ENCODE measurements at places on chromosomes 1 and 21.

DNA sequence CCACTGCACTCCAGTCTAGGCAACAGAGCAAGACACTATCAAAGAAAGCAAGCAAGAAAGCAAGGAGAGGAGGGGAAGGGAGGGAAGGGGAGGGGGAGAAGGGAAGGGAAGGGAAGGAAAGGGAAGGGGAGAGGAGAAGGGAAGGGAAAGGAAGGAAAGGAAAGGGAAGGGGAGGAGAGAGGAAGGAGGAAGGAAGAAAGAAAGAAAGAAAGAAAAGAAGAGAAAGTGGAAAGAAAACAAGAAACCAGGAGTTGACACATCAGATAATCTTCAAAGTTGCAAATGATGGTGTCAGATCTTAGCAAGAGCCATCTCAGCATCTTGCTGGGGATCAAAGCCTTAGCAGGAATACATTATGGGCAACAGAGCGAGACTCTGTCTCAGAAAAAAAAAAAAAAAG lies 14.9 kb upstream of the CDA start:
- DNase-seq = no peak

DNA sequence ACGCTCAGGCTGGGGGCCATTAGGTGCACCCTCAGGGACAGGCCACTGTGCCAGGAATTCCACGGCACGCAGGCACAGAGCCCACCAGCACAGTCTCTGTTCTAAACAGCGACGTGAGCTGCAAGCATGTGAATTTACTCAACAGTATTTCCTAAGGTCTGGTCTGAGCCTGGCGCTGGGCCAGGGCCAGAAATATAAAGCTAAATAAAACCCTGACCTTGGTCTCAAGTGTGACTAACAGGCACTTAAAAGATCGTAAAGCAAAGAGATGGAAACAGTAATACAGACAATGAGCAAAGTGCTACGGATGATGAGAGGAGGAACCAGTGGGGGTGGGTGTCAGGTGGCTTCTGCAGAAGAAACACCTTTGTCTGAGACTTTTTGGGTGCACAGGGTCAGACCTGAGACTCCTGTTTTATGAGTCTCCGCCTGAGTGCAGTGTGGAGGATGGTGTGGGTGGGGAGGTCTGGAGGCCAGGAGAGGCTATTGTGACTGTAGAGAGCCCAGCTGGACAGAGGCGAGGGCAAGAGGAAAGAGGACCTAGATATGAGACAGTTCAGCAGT lies 53.4 kb upstream of the EDN2 start:
- DNase-seq = no peak

GRCh38 chr1:245988393-245989078 lies 518.5 kb downstream of the SMYD3 start:
- no peak for DNase-seq

GRCh38 chr1:16088351-16088911 lies 15.0 kb upstream of the FAM131C start:
- DNase-seq = no peak

GRCh38 chr1:75174031-75174760 lies 40.0 kb downstream of the LHX8 start:
- no peak for DNase-seq

- DNase-seq = no peak
Observed at GRCh38 chr1:94084547-94084946, 36.4 kb downstream of the ABCA4 start.

DNA sequence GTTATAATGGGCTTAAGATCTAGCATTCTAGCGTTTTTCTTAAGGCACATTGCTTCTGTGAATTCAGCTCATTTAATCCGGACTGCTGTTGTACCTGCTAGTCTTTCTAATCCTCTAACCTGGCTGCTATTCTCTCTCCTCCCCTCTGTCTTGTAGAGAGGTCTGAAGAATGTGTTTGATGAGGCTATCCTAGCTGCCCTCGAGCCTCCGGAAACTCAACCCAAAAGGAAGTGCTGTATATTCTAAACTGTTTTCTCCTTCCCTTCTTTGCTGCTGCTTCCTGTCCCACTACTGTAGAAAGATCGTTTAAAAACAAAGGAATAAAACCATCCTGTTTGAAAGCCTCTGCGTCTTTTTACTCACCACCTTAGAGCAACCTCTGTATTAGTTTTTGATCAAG lies 37.3 kb downstream of the CDC42 start:
- DNase-seq = no peak

DNA sequence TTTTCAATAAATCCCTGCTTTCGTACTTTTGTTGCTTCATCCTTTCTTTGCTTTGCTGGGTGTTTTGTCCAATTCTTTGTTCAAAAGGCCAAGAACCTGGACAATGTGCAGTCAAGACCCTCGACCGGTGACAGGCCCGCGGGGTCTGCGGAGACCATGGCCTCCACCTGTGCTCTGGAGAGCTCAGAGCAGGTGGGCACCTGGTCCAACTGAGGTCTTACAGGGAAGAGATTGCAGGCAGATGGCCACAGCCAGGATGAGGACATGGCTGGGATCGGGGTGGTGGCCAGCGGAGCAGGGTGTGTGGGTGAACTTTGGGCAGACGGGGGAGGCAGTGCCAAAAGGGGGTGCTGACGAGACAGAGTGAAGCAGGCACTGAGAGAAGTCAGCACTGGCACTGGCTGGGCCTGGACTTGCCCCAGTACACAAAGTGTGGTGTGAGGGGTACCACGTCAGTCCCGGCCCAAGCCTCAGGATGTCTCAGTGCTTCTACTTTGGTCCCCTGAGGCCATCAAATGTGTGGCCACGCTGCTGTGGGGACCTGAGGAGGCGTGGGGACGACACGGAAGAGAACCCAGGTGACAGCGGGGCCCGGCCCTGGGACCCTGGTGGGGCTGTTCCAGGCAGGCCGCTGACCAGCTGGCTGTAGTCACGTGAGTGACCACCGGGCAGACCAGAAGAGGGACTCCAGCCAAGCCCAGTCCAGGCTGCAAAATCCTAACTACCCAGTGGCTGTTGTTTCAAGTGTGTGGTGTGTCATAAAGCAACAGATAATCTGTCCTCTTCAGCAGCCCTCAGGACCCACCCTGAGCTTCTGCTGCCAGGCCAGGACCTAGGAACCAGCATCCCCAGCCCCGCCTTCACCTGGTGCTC lies 10.4 kb upstream of the CCDC27 start:
- DNase-seq = no peak

DNA sequence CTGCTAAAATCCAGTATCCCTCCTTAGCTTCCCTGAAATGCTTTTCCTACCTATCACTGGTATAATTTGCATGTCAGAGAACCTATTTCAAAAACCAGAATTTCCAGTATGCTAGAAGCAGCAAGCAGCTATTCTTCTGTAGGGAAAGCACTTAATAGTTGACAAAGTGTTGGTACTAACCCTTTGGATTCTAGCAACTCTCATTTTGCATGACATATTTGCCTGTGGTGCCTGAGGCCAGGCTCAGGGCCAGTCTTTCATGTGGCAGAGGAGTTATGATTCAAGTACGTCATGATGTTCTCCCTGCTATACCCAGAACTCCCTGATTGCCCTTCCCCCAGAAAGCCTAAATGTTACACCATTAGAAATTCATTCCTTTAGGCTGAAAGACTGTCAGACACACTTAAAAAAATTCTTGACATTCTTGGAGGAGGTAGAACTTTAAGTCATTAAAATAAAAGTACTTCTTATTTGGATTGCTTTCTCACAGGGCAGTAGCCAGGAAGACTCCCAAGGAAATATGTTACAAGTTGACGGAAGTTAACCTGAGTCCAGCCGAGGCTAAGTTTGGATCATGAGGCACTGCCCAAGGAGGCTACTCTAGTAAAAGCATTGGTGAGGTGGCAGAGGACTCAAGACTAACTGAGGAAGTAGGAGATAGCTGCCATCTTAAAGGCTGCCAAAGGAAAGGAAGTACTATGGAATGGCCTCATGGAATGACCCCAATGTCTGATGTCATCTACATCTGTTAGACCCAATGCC lies 298.4 kb upstream of the SPAG17 start:
- no peak for DNase-seq

GRCh38 chr1:72442262-72442661 lies 159.9 kb upstream of the NEGR1 start:
- DNase-seq = no peak

DNA sequence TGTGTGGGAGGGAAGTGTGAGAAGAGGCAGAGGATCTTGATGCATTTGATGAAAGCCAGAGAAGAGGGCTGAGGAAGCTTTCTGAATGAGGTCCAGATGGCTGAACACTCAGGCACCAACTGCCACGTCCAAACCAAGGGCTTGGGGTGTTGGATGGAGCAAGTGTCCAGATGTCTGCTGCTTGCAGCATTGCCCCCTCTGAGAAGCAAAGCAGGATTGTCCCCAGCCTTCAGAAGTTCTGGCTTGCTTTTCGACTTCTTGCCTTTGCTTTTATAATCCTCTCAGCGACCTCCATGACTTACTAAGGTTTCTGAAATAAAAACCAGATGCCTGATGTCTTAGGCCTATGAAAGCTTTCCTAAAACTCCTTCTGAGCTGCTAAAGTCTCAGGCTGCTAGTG lies 182.5 kb downstream of the HUNK start:
- DNase-seq = no peak

- DNase-seq = no peak
Observed at GRCh38 chr1:208879022-208879421, 634.8 kb upstream of the PLXNA2 start.

GRCh38 chr1:75952016-75952415 lies 19.8 kb upstream of the ASB17 start:
- no peak for DNase-seq

GRCh38 chr1:226510453-226510852 lies 38.1 kb upstream of the STUM start:
- peak; percentile 93 for DNase-seq

DNA sequence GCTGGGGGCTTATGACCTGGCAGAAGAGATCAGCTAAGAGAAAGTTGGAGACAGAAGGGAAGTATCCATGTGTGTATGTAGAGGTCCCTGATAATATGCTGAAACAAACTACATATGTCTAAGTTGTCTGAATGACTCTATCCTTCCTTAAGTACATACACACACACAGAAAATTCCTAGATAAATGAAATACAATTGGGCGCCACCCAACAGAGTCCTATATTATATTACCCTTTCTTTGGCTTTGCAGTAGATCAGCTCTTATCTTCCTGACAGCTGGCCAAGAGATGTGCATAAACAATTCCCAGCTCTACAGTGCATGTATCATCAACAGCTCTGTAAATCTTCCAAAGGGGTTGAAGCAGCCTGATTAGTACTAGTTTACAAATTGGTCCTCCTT lies 40.1 kb downstream of the SORT1 start:
- no peak for DNase-seq

- no peak for DNase-seq
Observed at GRCh38 chr1:214003233-214003632, 15.5 kb downstream of the PROX1 start.

GRCh38 chr1:164456272-164456671 lies 102.7 kb upstream of the PBX1 start:
- no peak for DNase-seq

DNA sequence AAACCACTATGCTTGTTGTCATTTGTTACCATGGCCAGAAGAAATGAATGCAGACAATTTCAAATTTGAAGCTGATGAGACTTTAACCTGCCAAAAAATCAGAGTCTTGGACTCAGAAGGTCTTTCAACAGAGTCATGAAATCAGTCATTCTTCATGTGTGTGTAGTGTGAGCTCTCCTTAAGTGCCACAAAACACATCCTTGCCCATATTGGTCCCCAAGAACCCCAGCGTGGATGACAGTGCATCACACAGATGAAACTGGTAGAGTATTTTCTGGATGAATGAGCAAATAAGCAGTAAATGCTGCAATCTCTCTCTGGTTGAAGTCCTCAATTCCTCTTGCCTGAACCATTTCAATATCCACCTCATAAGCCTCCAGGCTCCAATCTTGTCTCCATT lies 28.7 kb upstream of the ETS2 start:
- DNase-seq = no peak

DNA sequence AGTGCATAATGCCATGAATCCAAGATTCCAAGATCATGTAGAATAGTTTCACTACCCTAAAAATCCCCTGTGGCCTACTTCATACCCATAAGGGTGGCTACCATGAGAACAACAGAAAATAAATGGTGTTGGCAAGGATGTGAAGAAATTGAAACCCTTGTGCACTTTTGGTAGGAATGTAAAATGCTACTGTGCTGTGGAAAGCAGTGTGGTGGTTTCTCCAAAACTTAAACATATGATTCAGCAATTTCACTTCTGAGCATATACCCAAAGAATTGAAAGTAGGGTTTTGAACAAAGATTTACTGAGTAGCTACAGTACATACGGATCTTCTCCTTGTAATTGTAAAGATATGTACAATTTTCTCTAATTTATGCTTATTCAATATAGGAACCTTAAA lies 16.0 kb downstream of the FNBP1L start:
- no peak for DNase-seq

GRCh38 chr1:23217421-23218115 lies at the start of gene HTR1D:
TSS of gene HTR1D (minus strand) at chr1:23217502. CDS start at chr1:23194219, 23,283 bp downstream.
- no peak for DNase-seq

GRCh38 chr1:42682739-42683531 lies 717 bp downstream of the YBX1 start:
- no peak for DNase-seq

DNA sequence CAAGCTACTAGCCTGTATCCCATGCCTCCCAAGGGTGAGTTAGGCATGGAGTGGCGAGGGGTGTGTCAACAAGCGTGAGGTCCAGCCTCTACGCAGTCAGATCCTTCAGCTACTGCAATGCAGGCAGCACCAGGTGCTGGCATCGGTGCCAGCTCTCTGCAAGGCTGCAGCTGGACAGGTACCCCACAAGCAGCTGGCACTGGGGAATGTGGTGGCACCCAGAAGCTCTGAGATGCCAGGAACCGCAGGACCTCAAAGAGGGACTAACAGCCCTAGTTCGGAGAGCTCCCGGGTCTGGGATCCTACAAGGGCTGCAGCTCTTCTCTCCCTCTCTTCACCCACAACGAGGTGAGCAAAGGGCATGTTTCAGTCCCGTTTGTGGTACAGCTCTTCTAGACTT lies 974.5 kb downstream of the LTN1 start:
- no peak for DNase-seq

GRCh38 chr1:189499736-189500135 lies 977.9 kb downstream of the BRINP3 start:
- DNase-seq = no peak

- DNase-seq = no peak
Observed at GRCh38 chr1:31072304-31072746, 6.8 kb upstream of the PUM1 start.

- DNase-seq = no peak
Observed at GRCh38 chr21:14382486-14382834, 486 bp downstream of the HSPA13 start.

- DNase-seq = no peak
Observed at GRCh38 chr1:28127617-28128257, 39.3 kb upstream of the EYA3 start.
